GM03348 (cell line): ENCODE measurements at places on chromosomes 2 and 18.

- DNase-seq, result no peak
These were observed 29.5 kb downstream of the OSBPL6 start for GRCh38 chr2:178223806-178224205.

- DNase-seq, result no peak
These were observed 35.7 kb upstream of the NTSR2 start for GRCh38 chr2:11705711-11706110.

GRCh38 chr2:177171418-177171865 lies 41.2 kb upstream of the HNRNPA3 start:
- DNase-seq, result no peak

DNA sequence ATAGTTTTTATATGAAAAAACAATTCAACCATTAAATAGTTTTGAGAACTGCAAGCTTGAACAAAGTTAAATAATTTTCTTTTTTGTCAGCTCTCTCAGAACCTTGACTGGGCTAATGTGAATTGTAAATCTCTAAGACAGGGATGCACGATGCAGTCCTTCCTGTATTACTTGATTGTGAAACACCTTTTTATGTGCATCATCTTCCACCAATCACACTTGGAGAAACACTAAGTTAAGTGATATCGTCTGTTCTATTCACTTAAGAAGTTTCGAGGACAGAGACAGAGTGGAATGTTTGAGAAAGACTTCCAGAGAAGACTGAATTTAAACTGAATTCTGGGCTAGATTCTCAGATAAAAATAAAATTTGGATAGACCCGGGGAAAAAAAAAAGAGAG lies 238.2 kb downstream of the MREG start:
- DNase-seq, result no peak

GRCh38 chr18:27719680-27720079 lies 457.2 kb downstream of the CDH2 start:
- DNase-seq, result no peak

DNA sequence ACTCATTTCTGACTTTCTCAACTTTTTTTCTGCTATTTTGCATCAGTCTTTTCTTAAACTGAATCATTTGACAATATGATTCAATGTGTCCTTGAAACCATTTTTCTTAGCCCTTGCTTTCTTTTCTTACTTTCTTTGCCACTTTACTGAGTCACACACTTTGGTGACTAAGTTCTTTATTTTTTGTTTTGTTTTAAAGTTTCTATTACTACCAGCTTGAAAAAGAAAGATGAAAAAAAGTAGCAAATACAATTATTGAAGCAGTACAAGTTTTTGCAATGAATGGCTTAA lies 116.5 kb downstream of the DOCK10 start:
- DNase-seq, result no peak

DNA sequence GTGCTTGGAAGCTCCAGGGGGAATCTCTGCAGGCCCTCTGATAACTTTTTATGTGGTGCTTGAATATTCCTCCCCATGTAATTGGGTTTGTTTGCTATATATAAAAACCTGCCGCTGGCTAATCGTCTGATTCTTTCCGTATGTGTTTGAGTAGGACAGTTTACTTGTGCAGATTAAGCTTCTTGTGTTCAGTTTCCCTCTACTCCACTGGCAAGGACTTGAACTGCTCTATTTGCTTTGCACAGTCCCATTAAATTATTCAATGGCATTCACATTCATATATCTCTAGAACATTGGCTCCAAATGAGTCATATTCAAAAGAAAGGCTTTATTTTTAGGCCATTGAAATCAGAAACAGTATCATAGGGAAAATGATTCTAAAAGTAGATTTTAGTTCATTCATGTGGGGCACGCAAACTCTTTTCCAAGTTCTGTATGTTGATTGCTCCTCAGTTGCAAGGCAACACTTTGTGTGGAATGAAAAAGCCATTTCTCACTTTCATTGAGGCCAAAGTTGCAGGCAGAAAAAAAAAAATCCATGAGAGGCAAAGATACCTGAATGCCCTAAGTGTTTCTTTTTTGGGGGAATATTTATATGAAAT lies 1682.3 kb upstream of the PIK3C3 start:
- DNase-seq, result no peak

DNA sequence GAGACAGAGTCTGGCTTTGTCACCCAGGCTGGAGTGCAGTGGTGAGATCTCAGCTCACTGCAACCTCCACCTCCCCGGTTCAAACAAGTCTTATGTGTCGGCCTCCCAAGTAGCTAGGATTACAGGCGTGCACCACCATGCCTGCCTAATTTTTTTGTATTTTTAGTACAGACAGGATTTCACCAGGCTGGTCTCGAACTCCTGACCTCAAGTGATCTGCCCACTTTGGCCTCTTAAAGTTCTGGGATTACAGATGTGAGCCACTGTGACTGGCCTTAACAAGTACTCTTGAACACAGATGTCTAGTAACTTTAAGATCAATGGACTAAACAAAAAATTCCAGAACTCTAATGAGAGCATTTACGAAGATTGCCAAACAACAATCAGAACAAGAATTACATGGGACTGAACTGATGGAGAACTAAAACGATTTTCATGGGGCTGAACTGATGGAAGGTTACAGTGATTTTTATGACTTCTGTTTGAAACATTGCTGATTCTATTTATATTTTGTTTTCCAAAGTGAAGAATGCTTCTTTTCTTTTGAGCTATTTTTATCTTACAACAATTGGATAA lies 46.5 kb upstream of the ST3GAL5 start:
- DNase-seq, result no peak

- DNase-seq, result peak; percentile 40
These were observed 111.2 kb downstream of the PRPF40A start for GRCh38 chr2:152606081-152606480.

GRCh38 chr2:222861411-222862105 lies 722 bp downstream of the ACSL3 start:
- peak; percentile 84 for DNase-seq

GRCh38 chr2:203846490-203847105 lies 21.0 kb upstream of the CTLA4 start:
- DNase-seq, result no peak

DNA sequence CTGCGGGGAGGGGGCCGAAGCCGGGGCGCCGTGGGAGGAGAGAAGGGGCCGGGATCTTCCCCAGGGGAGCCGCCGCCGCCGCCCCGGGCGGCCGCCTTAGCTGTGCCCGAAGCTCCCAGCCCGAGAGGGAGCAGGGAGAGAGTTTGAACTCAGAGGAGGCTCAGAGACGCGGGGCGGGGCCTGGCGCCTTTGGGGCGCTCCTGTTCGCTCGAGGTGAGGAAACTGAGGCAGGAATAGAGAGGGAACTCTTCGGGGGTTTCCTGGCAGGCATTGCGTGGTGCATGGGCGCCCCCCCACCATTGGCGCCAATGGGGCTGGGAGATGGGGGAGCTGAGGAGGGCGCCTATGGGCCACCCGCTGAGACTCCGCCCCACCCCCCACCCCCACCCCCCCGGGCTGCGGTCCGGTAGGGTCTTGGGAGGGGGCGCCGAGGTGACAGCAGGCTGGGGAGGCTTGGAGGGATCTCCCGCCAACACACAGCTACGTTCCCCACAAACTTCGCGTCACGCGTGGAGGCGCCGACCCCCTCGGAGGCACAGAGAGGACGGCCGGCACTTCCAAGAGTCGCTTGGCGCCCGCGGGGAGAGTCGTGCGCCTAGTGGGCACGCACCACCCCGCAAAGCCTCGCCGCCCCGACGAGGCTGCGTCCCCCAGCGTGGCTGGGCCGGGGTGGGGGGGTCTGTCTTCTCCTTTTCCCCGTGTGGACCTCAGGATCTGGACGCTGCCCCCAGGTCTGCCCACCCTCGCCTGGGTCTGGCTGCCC lies 680 bp downstream of the CTDSP1 start:
- peak; percentile 54 for DNase-seq

DNA sequence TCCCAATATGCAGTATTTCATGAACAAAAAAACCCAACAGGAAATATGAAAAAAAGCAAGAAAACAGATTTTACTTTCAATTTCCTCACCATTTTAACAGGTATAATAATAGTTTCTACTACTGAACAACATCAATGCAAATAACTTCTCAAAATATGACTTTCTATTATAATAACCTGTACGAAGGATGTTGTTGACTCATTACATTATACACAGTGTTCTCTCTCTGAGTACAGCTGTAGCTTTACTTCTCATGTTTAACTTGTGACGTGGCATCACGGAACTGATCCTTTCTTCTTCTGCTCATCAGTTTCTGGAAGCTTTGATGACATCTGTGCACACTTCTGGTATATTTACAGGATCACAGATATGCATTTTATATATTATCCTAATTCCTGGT lies 40.0 kb downstream of the FAM228A start:
- DNase-seq, result no peak

GRCh38 chr2:65067806-65068553 lies 11.8 kb downstream of the CEP68 start:
- DNase-seq, result no peak

- DNase-seq, result no peak
These were observed 7.0 kb downstream of the GCFC2 start for GRCh38 chr2:75703589-75704287.

GRCh38 chr2:118906186-118906585 lies 35.8 kb upstream of the MARCO start:
- DNase-seq, result no peak

DNA sequence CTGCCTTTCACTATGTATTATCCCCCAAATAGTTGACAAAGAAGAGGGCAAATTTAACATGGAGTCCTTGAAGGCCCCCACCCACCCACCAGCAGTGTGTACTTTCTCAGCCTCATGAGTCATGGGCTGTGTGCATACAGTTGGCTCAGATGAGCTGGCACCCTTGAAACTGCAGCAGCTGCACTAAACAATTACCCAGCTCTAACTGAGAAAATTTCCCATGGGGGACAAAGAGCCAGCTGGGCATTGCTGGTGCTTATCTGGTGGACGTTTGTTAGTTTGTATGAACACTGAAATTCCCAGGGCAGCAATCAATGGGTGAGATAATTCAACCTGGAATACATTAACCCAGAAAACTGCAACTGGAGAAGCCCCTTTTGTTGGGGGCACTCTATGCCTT lies 131.7 kb downstream of the GCA start:
- DNase-seq, result no peak

GRCh38 chr2:208069186-208069585 lies 43.9 kb upstream of the PLEKHM3 start:
- DNase-seq, result peak; percentile 39

DNA sequence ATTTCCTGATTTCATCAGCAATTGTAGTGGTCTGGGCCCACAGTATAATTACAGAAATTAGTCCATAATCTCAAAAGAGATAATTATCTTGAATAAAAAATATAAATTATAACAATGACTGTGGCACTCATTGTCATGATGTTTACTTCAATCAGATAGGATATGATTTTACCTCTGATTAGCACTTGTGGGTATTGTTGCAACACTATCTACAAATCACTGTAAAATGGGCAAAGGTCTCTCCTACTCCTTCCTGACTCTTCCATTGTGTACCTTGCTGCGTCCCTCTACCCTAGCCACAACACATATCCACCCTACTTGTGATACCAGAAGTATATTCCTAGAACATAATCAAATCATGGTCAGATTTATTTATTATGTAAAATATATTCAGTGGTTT lies 200.9 kb upstream of the TRIB2 start:
- DNase-seq, result no peak

DNA sequence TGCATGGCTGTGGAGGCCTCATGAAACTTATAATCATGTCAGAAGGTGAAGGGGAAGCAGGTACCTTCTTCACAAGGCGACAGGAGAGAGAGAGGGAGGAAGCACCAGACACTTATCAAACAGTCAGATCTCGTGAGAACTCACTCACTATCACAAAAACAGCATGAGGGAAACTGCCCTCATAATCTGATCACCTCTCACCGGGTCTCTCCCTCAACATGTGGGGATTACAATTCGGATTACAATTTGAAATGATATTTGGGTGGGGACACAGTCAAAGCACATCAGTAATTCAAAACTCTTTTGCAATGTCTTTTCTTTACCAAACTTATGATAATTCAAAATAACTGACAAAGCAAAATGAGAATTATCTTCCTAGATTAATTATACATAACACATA lies 8.5 kb upstream of the CCDC68 start:
- no peak for DNase-seq

DNA sequence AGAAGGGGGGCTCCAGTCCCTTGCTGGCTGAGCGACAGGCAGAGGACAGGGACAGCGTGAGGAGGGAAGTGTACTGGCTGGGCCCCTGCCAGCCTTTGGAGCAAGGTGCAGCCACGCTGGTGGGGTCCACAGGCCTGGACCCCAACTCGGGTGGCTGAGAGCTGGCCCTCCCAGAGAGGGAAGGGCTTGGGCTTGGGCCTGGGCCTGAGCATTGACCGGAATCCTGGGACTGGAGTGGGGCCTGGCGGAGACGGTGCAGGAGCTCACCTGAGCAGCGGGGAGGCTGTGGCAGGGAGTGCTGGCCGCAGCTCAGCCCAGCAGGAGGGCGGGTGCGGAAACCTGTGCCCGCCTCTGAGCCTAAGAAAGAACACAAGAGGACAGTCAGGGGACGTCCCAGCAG lies 27.9 kb downstream of the KCNIP3 start:
- DNase-seq, result no peak

GRCh38 chr2:132863961-132864360 lies 194.0 kb upstream of the LYPD1 start:
- no peak for DNase-seq

GRCh38 chr2:105417857-105418436 lies 19.1 kb upstream of the FHL2 start:
- no peak for DNase-seq

DNA sequence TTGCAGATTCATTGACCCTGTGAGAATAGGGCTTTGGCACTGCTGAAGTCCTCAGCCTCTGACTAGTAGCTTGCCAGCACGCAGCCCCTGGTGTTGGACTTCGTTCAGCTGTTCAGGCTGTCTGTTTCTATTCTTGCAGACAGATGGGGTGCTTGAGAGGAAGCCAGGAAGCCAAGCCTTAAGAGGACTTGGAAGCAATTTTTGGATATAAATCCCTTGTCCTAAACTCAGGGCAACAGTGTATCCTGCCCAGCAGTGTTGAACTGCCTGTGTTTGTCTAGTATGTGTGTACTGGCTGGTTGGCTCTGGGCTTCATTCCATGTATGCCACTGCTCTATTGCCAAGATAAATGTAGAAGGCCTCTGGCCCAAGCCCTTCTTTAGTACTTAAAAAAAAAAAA lies 108.6 kb downstream of the COMMD1 start:
- DNase-seq, result peak; percentile 62

- DNase-seq, result no peak
These were observed 3.5 kb upstream of the HAAO start for GRCh38 chr2:42795841-42796301.

DNA sequence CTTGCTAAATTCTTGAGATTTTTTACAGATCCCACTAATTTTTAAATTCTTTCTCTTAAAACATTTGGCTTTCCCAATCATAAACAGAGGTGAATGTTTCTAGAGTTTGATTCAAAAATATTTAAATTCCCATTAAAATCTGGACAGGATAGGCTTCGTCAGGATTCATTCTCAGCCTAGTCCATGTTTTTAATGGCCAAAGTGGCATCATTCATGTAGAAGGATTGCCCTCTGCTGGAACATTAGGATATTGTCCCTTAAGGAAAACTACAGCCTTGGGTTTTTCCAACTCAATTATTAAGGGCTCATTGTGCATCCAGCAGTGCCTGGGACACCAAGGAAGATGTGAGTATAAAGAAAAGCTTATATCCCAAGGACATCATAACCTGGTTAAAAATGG lies 71.7 kb downstream of the TPGS2 start:
- DNase-seq, result peak; percentile 75
